ENCODE measurements at places on chromosomes 5 and 9. TPM values are rescaled to one million over a fixed set of nuclear protein-coding genes. Genes with fewer than 3 reads are reported as not detected.

The IFNA2 gene
- total RNA-seq: not detected

DNA sequence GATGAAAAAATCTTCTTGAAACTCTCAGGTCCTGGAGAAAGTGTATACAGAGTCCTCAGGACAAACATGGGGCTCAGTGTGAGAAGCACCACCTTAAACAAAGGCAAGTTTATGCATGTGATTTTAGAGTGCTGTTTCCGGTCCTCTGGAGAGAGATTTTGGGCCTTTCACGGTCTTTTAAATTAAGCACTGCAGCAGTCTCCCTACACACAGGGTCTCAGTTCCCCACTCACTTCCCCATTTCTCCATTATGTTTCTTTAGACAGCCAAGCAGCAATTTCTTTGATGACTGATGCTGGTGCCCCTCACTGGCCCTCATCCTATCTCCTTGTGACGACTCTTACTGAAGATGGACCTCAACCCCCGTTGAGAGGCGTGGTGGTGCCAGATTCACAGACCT is 220.2 kb upstream of the CLINT1 start:
- H3K36me3 ChIP-seq: no peaks in the 10 kb centered on the region
- no peak for DNase-seq
- no peak overlapping the region for H3K4me3 ChIP-seq
- H3K4me1 ChIP-seq: no peaks in the 10 kb centered on the region

DNA sequence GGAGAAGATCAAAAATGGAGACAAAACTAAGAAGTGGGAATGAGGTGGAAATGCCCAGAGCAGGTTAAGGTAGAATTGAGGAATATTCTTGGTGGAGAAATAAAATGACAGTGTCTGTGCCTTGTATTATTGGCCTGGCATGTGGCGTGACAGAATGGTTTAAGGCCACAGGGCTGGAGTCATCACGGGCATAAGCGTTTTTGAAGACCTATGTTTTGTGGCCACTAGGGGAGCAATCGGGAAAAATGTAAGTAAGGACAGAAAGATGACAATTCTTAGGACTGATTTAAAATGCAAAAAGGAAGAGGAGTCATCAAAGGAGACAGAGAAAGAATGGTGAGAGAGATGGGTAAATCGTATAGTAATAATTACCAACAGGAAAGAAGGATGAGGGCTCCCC is 72.2 kb upstream of the EPB41L4A start:
- no peaks in the 10 kb centered on the region for H3K36me3 ChIP-seq
- H3K27ac ChIP-seq: no peak overlapping the region
- H3K4me1 ChIP-seq: no peaks in the 10 kb centered on the region
- H3K27me3 ChIP-seq: no peaks in the 10 kb centered on the region

- H3K4me1 ChIP-seq: peaks cover 22% of the 10 kb centered on the region
- H3K4me3 ChIP-seq: no peak overlapping the region
- H3K27me3 ChIP-seq: no peaks in the 10 kb centered on the region
- no peaks in the 10 kb centered on the region for H3K36me3 ChIP-seq
- peak overlapping the region; percentile 11 for H3K27ac ChIP-seq
Measured at GRCh38 chr9:89518466-89519365, 20.8 kb upstream of the SEMA4D start.

DNA sequence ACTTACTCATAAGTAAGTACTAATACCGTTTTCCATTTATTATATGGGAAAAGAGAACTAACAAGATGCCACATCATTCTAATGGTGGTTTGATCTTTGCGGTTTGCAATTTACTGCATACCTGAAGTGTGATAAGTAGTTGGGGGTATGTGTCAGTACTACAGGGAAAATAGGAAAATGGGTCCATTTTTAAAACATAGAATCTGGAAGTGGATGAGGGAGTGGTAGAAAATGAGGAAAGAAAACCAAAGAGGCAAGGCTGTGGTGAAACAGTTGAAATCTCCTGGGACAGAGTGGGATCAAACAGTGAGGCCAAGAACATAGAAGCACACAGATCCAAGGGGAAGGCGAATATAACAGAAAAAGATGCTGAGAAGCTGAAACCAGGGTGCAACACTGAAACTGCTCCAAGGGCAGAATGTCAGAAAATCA is 6.7 kb downstream of the ADAMTSL1 start:
- H3K27me3 ChIP-seq: no peaks in the 10 kb centered on the region
- H3K27ac ChIP-seq: no peak overlapping the region
- H3K4me3 ChIP-seq: no peak overlapping the region
- H3K4me1 ChIP-seq: no peaks in the 10 kb centered on the region
- no peak for DNase-seq
- no peaks in the 10 kb centered on the region for H3K36me3 ChIP-seq

- H3K27me3 ChIP-seq: no peaks in the 10 kb centered on the region
- peaks cover 19% of the 10 kb centered on the region for H3K36me3 ChIP-seq
- no peak for DNase-seq
- H3K4me3 ChIP-seq: no peak overlapping the region
- no peaks in the 10 kb centered on the region for H3K4me1 ChIP-seq
Measured at GRCh38 chr5:72194846-72195245, 87.6 kb downstream of the MAP1B start.

- no peak for DNase-seq
- H3K36me3 ChIP-seq: no peaks in the 10 kb centered on the region
- no peaks in the 10 kb centered on the region for H3K4me1 ChIP-seq
- no peak overlapping the region for H3K27ac ChIP-seq
- no peak overlapping the region for H3K4me3 ChIP-seq
Measured at GRCh38 chr9:135062254-135062653, 25.2 kb upstream of the OLFM1 start.

DNA sequence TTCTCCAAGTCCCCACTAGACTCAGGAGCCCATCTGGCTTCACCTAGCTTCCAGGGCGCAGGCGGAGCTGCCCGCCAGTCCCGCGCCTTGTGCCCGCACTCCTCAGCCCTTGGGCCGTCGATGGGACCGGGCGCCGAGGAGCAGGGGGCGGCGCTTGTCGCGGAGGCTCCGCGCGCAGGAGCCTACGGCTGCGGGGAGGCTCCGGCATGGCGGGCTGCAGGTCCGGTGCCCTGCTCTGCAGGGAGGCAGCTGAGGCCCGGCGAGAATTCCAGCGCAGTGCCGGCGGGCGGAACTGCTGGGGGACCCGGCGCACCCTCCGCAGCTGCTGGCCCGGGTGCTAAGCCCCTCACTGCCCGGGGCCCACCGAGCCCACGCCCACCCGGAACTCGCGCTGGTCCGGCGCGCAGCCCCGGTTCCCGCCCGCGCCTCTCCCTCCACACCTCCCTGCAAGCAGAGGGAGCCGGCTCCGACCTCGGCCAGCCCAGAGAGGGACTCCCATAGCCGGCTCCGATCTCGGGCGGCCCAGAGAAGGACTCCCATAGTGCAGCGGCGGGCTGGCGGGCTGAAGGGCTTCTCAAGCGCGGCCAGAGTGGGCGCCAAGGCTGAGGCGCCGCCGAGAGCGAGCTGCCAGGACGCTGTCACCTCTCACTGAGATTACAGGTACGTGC is 78.1 kb upstream of the PJA2 start:
- no peak for DNase-seq
- H3K36me3 ChIP-seq: no peaks in the 10 kb centered on the region
- H3K4me1 ChIP-seq: peaks cover 17% of the 10 kb centered on the region
- no peak overlapping the region for H3K27ac ChIP-seq
- no peak overlapping the region for H3K4me3 ChIP-seq

Data from adrenal gland (tissue), 19 donors.